Gastrocnemius medialis (tissue), 4 donors: ENCODE measurements at places on chromosomes 3 and 15.

GRCh38 chr3:115470254-115470653, 153.1 kb upstream of the GAP43 start:
- DNase-seq: no peak

GRCh38 chr3:66355997-66356396, 135.2 kb downstream of the SLC25A26 start:
- no peak for DNase-seq

GRCh38 chr3:189058071-189058470, 113.7 kb upstream of the TPRG1 start:
- DNase-seq: no peak

DNA sequence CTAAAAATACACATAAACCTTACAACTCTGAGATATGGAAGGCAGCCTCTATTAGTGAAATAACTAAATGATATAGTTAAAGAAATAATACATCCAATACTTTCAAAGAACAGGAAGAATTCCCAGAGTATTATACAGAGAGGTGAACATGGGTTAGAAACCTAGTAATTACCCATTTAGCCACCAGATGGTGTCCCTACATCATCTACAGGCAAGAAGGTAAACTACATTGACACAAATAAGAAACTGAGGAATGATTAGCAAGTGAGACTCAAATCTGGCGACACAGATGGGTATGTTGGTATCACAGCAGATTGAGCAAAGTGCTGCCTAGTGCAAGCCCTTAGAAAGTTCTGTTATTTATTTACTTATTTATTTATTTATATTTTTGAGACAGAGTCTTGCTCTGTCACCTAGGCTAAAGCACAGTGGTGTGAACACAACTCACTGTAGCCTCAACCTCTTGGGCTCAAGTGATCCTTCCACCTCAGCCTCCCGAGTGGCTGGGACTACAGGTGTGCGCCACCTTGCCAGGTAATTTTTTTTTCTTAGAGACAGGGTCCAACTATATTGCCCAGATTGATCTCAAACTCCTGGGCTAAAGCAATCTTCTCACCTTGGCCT, 28.2 kb downstream of the NEK4 start:
- DNase-seq: no peak

GRCh38 chr15:79084308-79084968, 6.1 kb downstream of the RASGRF1 start:
- DNase-seq: no peak

GRCh38 chr3:55313666-55314065, 173.4 kb downstream of the WNT5A start:
- DNase-seq: no peak

GRCh38 chr3:83034806-83035703, 1273.6 kb upstream of the GBE1 start:
- DNase-seq: no peak

DNA sequence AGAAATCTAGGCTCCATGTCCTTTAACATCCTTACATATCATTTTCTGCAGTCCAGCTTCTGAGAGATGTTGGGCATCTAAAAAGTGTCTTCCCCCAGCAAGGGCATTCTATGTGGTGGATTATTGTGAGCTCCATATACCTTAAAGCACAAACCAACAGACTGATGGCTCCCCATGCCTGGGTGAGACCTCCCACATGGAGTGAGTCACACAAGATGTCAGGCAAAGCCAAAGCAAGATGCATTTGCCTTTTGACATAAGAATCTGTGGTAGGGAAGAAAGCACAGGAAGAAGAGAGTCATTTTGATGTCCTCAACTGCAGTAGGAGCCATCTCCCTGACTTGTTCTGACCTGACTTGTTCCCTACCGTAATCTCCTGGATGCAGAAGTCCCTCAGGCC, 238.7 kb upstream of the EIF1B start:
- no peak for DNase-seq

DNA sequence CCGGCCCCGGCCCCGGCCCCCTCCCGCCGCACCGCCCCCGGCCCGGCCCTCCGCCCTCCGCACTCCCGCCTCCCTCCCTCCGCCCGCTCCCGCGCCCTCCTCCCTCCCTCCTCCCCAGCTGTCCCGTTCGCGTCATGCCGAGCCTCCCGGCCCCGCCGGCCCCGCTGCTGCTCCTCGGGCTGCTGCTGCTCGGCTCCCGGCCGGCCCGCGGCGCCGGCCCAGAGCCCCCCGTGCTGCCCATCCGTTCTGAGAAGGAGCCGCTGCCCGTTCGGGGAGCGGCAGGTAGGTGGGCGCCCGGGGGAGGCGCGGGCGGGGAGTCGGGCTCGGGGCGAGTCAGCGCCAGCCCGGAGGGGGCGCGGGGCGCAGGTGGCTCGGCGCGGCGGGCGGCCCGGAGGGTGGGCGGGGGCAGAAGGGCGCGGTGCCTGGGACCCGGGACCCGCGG, 352 bp downstream of the CHRD start:
- peak; percentile 71 for DNase-seq

DNA sequence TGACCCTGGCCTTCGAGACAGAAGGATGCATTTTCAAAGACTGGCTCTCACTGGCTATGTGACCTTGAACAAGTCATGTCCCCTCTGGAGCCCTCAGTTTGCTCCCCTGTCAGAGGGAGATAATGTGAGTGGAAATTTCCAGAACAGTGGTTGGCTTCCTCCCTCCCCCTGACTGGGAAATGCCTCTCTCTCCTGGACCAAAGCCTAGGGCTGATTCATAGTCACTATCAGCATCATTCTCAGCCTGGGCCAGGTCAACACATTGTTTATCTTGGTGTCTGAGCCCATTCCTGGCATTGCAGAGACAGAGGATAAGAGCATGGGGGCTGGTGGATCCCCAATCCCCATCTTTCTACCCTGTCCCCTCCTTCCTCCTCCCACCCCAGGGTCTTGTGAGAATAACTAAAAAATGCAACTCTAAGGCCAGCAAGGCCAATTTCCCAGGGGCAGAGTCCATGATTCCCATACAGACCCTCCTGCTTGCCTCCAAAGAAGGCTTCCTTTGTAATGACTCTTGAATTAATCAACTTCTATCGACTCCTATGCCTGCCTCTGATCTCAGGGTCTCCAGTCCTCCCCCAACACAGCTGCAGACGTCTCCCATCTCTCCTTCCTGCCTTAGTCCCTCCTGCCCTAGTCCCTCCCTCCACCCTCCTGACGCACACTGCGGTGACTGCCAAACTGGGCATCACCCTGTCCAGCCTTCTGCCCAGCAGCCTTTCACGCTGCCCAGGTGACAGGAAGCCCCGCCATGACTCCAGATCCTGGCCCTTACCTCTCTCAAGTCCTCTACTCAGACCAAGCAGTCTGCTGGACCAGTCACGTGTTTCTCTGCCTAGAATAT, 35.4 kb upstream of the CORO2B start:
- peak; percentile 19 for DNase-seq

DNA sequence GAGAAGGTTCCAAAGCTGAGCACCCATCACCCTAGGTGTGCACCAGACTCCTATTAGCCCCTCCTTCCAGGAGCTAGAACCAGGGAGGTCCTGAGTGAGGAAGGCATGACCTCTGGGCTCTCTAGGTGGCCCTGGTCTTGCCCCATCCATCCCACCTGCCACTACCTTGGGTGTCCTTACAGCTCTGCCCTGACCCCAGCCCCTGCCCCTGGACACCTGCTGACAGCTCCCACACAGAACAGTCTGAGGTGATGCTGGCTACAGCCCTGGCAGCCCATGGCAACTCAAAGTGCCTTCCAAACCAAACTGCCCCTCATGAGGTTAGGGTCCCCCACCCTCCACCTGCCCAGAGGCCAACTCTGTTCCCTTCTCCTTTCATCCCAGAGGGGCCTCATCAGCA, 37.2 kb downstream of the GOLGA6A start:
- no peak for DNase-seq

DNA sequence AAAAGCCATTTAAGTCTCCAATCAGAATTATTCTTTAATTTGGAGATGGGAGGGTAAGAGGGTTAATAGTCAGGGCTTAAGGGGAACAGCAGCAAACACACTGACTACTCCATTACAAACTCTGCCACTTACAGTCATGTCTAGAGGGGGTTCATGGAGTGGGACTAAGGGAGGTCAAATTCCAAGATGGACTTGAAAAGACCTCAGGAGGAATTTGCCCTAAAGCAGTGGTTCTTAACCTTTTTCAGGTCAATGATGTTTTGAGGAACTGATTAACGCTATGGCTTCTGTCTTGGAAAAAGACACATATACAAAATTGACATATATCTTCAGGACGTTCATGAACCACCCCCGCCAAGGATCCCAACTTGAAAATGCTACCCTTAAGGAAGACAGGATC, 13.9 kb downstream of the GOLIM4 start:
- no peak for DNase-seq

GRCh38 chr3:66259566-66260255, 38.9 kb downstream of the SLC25A26 start:
- DNase-seq: no peak

DNA sequence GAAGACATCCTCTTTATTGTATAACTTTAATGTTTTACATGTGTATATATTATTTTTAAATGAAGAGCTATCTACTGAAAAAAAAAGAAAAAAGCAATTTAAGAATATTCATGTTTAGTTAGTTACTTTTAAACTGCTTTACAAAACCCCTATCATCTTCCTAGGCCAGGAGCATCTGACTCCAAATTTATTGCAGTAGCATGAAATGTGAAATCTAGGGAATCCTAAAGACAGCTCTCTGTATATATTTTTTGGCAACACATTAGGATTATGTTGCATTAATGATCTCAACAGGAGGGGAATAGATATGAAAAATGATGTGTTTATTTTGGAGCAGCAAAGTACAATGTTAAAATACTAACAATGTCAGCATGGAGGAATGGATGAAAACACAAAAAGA, 158.3 kb downstream of the CNTN3 start:
- no peak for DNase-seq

DNA sequence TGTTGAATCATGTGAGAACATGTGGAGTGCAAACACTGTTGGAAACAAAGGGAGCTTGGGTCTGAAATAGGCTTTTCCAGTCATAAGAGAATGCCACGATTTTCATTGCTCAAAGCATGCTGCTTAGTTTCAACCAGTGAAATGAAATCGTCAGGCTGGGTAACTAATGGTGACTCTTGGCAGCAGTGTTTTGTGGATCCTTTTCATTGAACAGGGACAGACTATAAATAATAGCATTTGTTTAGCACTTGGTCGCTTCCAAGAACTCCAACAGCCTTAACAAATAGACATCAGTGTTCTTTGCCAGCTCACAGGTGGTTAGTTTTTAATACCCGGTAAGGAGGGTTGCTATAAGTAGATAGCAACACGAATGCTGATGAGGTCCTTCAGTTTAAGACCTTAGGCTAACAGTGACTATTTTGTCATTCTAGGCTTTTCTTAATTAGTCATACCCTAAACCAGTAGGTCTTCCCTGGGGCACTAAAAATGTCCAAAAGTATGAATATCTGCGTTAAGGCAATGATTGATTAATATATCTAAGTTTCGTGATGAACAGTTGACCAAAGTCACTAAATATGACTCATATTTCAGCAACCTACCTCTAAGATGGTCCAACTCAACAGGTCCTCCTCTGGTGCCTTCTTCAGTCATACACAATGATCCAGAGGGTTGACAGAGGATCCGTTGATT, 15.8 kb downstream of the TP63 start:
- peak; percentile 27 for DNase-seq

DNA sequence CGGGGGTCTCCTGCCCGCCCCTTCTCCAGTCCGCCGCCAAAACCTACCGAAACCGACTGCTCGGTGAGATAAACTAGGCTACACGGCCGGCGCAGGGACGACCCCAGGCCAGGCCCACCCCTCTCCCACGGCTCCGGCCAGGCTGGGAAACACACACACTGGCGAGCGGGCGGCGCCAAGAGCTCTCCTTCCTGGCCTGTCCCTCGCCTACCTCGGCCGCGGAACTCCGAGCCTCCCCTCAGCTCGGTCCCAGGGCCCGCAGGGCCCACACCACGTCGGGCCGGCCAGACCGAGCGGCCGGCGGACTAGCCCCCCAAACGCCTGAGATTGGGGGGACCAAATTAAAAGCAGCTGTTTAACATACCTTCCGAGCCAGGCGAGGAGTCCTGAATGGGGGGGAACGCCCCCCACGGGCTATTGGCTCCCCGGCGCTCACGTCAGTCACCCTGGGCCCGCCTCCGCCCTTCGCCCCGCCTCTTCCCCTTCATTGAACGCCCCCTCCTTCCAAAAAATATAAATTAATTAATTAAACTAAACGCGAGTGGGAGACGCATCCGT, 4.0 kb upstream of the SIN3A start:
- DNase-seq: peak; percentile 71
